ENCODE measurements at places on chromosomes 6 and 20.

DNA sequence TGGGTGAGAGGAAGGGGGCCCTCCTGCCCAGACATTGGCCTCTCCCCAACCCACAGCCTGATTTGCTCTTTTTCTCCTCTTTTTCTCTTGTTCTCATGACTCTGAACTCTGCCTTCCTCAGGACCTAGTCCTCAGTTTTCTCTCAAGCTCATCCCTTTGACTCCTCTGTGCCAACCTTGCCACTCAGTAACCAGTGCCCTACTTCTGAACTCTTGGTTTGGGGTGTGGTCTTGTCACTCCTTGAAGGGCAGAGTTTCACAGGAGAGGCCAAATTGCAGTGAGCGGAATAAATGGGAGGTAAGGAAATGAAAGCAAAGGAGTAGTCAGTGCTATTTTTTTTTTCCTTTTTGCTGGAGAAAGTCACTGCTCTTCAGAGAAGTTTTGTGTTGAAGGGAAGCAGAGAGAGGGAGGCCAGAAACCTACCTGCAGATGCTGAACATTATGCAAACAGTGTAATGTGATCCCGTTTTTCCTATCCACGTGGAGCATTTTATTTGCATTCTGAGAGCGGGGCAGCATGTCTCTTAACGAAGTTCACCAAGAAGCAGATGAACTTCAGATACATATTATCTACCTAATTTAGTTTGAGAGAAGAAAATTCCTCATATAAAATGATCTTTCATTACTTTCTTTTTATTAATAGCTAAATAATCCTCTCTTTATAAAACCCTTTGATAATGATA is 26.9 kb downstream of the CFAP61 start:
- DNase-seq: no peak

GRCh38 chr6:76275746-76276145 is 203.3 kb upstream of the IMPG1 start:
- no peak for DNase-seq

GRCh38 chr6:4853349-4853748 is 77.1 kb downstream of the CDYL start:
- no peak for DNase-seq

DNA sequence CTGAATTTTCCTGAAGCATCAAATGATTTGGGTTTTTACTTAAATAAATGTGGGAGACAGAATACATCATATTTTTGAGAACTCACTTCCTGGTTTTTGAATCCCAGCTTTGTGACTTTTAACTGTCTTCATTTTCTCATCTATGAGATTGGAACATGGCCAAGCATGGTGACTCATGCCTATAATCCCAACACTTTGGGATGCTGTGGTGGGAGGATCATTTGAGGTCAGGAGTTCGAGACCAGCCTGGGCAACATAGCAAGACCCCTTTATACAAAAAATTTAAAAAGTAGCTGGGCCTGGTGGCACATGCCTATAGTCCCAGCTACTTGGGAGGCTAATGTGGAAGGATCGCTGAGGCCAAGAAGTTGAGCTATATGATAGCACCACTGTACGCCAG is 122.3 kb downstream of the QKI start:
- no peak for DNase-seq

DNA sequence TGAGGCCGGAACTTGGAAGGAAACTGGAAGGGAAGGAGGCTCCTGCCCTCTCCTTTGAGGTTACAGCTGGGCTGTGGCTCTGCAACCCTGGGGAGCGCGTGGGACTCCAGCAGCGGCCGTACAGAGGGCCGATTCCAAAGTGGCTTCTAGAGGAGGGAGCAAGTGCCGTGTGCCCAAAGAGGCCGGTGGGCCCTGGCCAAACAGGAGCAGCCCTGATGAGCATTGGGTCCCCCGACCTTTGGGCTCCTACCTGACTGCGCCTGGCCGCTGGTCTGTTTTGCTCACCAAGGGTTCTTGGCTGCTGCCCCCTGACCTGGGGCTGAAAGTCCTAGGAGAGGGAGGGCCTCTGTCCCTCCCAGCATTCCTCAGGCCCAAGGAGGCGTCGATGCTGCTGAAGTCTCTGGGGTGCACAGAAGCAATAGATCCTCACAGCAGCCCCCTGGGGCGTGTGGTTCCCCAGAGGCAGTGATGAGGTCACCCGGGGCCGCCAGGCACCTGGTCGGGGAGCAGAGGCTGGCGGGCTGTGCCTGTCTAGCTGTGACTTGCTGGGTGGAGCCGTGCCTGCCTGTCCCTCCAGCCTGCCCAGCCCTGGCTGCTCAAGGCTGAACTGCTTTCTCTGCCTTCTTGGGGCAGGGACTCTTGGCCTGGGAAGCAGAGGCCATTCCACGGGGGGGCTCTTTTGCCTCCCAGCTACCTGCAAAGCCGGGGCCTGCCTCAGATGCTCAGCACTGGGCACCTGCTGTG is 9.8 kb downstream of the RBM38 start:
- no peak for DNase-seq

- no peak for DNase-seq
Measured at GRCh38 chr6:148349466-148349865, 6.8 kb downstream of the SASH1 start.

DNA sequence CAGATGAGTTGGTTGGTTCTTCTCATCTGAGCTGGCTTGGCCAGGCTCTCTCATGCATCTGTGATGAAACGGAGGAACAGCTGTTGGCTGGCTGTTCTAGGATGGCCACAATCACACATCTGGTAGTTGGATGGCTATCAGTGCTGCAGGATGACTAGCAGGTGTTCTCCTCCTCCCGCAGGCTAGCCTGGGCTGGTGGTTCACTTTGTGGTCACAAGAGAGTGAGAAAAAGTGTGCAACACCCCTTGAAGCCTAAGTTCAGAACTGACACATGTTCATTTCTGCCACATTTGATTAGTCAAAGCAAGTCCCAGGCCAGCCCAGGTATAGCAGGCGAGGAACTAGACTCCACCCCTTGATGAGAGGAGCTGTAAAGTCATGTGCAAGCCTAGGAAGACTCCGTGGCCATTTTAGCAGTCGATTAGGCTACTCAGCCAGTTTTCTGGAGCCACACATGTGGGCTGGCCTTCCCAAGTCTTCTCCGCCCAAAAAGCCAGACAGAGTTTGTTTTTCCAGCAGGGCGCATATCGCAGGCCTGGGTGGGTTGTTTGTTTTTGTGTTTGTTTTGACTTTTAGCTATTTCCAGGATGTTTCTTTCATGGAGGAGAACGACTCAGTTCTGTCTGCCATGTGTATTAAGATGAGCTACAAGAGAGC is 120.8 kb downstream of the ISM1 start:
- no peak for DNase-seq

- no peak for DNase-seq
Measured at GRCh38 chr20:34491226-34491931, 24.8 kb upstream of the DYNLRB1 start.

- no peak for DNase-seq
Measured at GRCh38 chr6:25237579-25237978, 41.6 kb upstream of the CARMIL1 start.

GRCh38 chr6:144062786-144063185 is 32.6 kb downstream of the SF3B5 start:
- DNase-seq: no peak
